ENCODE measurements at places on chromosomes 12 and 14.
A peak's percentile ranks its signal among the peaks of the same experiment; 100 is the strongest.

- no peak for DNase-seq
These were observed 1.2 kb upstream of the RIMKLB start for GRCh38 chr12:8696442-8697090.

DNA sequence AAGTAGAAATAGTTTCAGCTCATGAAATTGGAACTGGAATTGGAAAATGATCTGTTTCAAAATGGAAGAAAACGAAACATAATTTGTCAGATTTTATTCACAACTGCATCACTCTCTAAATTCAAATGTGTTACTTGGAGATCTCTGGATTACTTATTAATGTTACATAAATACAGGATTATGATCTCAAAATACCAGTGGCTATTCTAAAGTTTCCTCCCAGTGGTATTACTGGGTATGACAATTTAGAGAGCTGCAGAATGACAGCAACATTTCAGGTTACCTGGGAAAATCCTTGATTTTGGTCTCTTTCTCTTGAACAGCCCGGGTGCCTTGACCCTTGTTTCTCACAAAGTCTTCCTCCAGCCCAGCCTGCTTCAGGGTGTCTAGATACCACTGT is 14.2 kb downstream of the FAM161B start:
- peak; percentile 10 for DNase-seq

- no peak for DNase-seq
These were observed 189.2 kb upstream of the C14orf180 start for GRCh38 chr14:104390221-104390931.

DNA sequence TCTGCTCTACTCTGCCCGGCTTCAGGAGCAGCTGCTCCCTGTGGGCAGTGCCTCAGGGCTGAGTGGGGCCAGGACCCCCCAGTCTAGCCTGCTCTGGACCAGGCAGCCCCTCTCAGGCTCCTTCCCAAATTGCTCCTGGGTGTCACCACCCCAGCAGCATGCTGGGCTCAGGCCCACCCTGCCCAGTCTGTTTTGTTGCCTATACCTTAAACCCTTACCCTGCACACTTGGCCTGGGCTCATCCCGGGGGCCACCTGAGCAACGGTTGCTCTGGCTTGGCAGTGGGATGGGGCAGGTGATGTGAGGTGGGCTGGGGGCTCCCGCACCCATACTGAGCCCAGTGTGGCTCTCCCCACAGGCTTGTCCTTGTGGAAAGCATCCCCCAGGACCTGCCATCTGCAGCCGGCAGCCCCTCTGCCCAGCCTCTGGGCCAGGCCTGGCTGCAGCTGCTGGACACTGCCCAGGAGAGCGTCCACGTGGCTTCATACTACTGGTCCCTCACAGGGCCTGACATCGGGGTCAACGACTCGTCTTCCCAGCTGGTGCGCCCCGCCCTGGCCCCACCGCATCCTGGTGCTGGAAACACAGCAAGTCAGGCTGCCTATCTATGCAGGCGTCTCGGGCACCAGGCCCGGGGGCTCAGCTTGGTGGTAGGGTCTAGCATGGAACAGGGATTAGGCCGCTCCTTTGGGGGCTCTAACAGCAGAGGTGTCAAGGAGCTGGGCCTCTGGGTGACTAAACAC is 3.9 kb downstream of the PLD4 start:
- no peak for DNase-seq

DNA sequence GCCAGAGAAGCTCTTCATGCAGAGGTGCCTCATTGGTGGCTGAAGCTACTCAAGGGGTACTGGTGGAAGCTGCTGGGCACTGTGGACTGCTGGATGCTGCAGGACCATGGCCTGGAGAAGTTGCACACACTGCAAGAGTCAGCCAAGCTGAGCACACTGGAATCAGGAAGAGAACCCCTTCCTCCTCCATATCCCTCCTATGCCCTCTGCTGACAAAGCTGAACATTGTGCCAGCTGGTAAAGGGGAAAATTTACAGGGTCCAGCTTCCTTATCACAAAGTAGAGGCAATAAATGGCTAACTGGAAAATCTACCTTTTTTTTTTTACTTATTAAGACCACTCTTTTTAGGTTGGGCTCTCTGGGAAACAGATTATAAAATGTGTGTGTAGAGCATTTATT is 6.5 kb downstream of the CCDC175 start:
- peak; percentile 28 for DNase-seq

DNA sequence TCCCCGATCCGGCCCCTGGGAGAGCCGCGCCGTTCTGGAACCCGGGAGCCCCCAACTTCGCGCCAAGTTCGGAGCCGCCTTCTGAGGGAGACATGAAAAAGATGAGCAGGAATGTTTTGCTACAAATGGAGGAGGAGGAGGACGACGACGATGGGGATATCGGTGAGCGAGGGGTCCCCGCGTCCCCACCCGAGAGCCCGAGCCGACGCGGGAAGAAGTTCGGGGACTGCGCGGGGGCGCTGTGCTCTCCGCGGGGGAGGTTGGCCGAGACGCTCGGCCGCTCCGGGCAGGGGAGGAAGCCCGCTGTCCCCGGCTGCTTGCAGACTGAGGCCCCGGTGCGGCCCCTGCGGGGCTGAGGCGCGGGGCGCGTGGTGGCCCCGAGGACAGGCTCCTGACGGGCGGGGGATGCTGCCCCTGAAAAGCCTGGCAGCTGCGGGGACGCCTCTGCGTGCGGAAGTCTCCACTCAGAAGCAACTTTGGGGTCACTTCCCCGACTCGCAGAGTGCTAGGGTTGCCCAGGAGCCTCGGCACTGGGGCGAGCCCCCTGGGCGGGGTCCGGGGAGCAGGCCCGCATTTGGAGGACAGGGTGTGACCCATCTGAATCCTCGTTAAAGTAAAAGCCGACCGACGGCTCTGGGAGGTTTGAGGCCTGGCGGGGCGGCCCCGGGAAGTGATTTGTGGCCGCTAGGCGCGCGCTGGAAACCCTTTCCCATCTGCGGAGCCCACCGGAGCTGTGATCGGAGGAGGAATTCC is 511 bp downstream of the ANO6 start:
- DNase-seq: peak; percentile 62

DNA sequence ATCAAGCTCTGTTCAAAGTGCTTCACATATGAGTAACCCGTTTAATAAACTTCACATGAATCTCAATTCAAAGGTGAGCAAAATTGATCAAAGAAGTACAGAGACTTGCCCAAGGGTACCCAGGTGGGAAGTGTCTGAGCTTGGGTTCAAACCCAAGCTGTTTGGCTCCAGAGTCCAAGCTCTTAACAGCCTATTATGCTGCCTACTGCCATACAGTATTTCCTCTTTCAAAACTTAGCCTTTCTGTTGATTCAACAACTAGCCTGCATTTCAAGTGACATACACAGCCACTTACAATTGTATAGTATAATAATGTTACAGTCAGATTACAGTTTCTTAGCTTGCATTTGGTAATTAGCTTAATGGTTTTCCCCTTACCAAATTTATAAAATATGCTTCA is 29.7 kb downstream of the FRMD6 start:
- no peak for DNase-seq

DNA sequence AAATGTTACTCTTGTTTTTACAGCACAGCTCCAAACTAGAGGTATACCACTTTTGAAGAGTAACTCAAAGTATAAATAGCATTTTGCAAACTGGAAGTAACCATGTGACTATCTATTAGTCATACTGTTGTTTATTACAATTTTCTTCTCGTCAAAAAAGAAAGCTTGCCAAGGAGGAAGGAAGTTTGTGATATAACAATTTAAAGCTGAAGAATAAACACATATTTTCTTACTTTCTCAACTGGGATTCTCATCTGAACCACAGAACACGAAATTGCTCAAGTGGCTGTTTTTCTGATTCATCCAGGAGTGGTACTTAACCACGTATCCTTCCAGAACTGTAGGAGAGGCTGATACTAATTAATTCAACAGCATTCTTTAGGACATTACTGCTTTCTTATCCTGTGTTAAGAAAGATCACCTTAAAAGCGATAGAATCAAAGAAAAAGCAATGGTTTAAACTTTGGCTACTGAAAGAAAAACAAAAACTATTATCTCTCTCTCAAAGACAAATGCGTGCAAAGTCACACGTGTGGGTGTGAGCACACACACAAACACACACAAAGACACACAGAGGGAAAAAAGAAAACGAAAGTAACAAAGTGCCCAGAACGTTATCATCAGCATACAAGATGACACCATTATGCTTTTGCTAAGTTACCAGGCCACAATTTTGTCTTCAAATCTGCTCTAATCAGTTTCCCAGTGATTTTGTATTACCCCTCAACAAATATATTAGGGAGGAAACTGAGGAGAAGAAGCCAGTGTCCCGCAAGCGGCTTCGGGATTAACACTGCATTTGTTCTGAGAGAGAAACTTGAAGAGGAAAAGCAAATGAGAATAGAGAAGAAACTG is at the start of gene CLEC2B:
TSS of gene CLEC2B (minus strand) at position 48 of the 855 bp plus-strand sequence.
- DNase-seq: peak; percentile 92

DNA sequence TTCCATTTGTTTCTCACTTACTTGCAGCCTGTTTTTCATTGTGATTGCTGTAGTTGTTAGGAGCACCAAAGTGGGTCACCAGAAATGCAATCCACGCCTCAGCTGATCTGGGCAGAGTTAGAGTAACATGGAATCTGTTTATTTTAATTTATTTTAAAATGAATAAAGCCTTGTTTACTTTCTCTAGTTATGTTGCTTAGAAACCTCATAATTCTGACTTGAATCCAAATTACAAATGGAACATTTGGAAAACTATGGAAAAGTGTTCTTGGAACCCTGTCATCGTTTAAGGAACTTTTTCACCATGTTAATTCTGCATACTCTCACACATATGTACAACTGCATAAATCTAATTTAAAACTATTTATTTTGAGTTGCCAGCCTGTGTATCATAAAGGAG is 92.2 kb upstream of the DAAM1 start:
- no peak for DNase-seq

GRCh38 chr14:61050417-61050816 is 69.4 kb downstream of the SLC38A6 start:
- DNase-seq: no peak

GRCh38 chr14:95515596-95516552 is 576 bp downstream of the SYNE3 start:
- DNase-seq: peak; percentile 83

GRCh38 chr14:97634751-97635150 is 837.6 kb downstream of the VRK1 start:
- peak; percentile 0 for DNase-seq

DNA sequence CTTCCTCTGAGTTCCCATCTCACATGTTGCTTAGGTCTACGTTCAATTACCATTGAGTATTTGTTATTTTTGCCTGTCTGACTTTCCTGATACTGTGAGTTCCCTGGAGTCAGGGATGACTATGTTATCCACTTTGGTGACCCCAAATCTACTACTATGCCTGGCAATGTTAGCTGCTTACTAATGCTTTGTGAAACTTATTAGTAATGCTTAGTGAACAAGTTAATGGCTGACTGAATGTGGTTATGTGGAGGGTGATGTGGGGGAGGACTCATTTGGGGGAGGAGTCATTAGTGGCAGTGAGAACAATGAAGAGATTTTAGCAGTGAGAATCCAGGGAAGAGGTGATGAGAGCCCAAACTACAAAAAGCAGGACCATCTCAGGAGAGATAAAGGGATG is 121.6 kb downstream of the KTN1 start:
- no peak for DNase-seq

DNA sequence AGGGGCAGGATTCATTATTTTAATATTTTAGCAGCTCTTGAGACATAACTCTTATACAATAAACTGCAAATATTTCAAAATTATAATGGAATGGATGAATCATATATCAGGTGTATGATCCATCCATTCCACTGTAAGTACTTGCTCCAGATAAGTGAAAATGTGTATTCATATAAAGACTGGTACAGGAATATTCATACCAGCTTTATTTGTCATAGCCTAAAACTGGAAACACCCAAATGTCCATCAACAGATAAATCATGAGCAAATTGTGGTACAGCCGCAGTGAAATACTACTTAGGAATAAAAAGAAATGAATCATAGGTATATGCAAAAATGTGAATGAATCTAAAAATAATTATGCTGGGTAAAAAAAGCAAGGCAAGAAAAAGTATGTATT is 263.6 kb upstream of the SYT10 start:
- DNase-seq: no peak

DNA sequence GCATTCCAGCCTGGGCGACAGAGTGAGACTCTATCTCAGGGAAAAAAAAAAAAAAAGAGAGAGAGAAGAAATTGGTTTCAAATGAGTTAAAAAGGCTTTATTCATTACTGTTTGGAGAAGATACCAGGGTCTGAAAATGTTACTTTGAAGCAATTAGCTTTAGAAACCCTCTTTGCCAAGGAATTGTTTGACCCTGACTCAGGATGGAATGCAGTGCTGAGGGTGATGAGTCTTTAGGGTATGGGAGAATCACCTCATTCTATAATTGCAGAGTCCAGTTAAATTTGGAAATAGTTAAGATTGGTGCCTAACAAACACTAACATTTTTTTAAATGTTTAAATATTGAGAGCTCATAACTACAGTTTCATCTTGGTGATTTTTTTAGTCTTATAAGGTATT is 13.3 kb downstream of the RAP1B start:
- no peak for DNase-seq

DNA sequence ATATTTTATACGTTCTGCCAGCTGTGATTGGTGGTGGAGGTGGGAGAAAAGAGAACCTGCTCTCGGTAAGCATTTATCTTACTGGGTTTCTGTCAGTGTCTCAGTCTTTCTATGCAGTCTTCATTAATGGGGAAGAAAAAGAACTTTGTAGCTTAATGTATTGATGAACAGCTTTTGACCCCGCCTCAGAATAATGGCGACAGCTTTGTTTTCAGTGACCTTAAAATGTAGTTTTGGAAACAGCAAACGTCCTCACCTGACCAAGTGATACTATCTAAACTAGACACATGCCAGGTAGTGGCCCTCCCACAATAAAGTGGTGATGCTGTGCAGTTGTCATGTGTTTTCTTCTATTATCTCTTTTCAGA is 1.4 kb downstream of the DACT1 start:
- DNase-seq: no peak

DNA sequence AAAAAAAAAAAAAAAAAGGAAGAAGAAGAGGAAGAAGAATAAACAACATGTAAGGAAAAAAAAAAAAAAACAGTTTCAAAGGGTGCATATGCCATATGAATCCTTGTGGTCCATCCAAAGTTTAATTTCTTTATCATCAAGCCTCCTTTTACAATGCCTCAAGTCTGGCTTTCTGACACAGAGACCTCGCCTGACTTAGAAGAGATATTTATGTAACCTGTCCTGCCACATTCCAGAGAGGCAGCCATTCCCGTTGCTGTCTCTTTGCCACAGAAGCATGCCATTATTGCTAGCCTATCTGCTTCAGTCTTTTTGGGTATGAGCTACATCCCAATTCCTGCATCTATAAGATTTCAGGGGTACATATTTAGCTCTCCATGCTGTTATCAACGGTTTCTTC is 596.7 kb upstream of the ATP2B1 start:
- DNase-seq: no peak

DNA sequence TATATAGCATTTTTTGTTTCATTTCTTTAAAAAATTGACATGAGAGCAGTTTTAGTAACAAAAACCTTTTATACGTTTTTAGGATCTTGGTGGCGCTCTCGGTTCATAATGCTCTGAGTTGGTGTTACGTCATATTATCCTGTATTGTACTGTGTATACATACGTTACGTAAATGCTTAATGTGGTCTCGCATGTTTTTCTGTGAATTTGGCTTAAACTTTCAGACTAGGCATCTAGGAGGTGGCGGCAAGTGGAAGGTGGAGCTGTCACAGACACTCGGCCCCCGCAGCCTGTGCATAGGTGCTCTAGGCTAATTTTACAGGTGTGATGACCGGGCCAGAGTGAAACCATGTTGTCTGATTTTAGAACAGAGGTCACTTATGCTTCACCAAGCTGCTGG is 60.0 kb downstream of the PPP2R5C start:
- DNase-seq: no peak

Data from OCI-M1 (cell line).